Activated effector memory CD4-positive, alpha-beta T cell treated with Interleukin-2 at 50 U/mL for 16 hours (primary cell): ENCODE measurements at places on chromosomes 5 and 9.

DNA sequence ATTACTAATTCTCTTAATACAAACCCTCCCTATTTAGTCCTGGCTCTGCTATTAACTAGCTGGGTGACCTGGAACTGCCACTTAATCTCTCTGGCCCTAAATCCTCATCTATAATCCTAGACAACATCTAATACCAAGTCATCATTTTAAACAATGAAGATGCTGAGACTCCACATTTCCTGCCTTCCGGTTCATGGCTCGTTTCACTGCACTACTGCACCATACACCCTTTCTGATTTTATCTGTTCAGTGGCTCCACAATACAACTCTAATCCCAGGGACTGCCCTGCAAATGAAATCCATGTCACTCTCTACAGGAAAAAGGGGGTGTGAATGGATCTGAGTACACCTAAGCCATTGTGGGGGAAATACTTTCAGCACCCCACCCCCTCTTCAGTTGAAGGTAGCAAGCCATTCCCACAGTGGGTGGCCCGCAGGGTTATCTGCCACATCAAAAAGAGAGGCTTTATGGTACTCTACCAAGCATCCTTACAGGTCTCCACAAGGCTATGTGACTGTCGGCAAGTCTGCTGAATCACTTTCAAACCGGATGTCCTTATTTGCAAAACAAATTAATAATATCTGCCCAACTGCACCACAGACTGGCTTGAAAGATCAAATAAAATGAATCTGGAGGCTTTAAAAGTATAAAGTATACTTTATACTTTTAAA, 89.5 kb downstream of the EPB41L4A start:
- no peak for DNase-seq

- DNase-seq: no peak
Measured at GRCh38 chr5:65489119-65489518, 7.4 kb upstream of the ADAMTS6 start.

DNA sequence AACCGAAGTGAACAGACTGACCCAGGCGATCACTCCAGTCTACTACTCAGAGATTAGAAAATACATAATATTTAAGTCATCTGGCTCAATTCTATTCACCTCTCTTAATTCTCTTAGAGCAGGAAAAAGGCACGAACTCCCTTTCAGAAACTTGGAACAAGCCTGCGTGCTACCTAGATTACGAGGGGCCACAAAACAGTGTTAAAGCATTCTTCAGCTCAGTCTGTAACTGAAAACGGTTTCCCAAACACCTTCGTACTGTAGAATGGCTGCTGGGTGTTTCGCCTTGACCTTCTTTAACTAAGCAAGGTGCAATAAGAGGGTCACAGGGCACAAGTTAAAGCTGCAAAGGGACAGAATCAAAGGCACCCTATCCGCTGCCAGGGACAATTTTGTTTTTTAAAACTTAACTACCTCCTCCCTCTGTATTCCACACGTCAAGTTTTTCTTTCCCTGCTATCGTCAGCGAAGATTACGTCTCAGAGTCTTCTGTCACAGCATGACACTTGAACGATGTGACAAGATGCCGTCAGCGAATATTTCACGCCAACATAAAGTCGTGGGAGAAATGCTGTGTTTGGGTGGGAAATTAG, 687 bp downstream of the LYSMD3 start:
- no peak for DNase-seq

- no peak for DNase-seq
Measured at GRCh38 chr5:175242207-175242606, 201.8 kb downstream of the DRD1 start.

- DNase-seq: no peak
Measured at GRCh38 chr5:44891116-44891515, 82.4 kb downstream of the MRPS30 start.

GRCh38 chr5:160475864-160476438, 54.3 kb downstream of the PTTG1 start:
- DNase-seq: no peak

DNA sequence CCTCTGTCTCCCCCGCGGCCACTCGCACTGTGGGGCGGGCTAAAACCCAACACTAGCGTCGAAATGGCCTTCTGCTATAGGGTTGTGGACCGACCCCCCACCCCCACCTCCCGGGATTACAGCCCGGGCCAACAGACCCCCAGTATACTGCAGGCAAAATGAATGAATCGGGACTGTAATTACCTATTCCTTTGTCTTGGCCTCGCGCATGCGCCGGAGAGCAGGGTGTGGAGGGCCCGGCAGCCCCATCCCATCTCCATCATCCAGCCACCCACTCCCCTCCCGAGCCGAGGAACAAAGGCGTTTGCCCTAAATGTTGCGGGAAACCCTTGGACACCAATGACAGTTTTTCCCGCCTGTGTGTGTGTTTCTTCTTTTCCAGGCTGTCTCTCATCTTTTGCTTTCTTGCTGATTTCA, 1.6 kb downstream of the BASP1 start:
- no peak for DNase-seq

GRCh38 chr5:151085517-151086041, 4.7 kb upstream of the TNIP1 start:
- no peak for DNase-seq

- DNase-seq: no peak
Measured at GRCh38 chr5:84249918-84250630, 134.6 kb downstream of the EDIL3 start.

GRCh38 chr5:34684281-34684979, 28.3 kb downstream of the RAI14 start:
- DNase-seq: no peak

- no peak for DNase-seq
Measured at GRCh38 chr9:96343515-96344360, 39.8 kb downstream of the SLC35D2 start.

GRCh38 chr9:95004411-95005277, 278.1 kb downstream of the AOPEP start:
- DNase-seq: no peak

- DNase-seq: no peak
Measured at GRCh38 chr9:7011395-7012067, 253.8 kb downstream of the KDM4C start.

DNA sequence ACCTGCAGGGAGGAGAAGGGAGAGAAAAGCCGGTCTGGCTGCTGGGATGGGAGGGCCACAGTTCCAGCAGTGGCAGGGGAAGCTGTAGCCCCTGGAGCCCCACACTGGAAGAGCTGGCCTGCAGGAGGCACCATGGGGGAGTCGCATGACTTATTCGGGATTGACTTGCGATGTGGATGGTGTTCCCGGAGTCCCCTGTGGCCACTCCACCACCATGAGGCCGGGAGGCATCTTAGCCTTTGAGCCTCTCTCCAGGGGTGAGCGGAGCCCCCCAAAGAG, 92.0 kb downstream of the KCNT1 start:
- DNase-seq: no peak

DNA sequence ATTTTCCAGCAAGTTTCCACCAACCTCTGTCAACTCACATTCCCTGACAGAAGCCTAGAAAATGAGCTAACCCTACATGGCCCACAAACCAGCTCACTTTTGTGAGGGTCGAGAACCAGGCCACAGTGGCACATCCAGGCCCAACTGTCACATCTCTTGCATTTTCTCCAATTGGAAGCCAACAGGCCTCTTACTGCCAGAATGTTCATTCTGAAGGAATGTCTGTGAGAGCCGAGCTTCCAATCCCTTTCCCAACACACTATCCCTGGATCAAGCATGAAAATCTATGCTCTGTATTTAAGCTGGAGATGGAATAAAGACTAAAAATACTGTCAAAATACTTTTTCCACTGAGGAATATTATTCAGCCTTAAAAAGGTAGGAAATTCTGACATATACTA, 20.0 kb downstream of the MARCHF3 start:
- no peak for DNase-seq

DNA sequence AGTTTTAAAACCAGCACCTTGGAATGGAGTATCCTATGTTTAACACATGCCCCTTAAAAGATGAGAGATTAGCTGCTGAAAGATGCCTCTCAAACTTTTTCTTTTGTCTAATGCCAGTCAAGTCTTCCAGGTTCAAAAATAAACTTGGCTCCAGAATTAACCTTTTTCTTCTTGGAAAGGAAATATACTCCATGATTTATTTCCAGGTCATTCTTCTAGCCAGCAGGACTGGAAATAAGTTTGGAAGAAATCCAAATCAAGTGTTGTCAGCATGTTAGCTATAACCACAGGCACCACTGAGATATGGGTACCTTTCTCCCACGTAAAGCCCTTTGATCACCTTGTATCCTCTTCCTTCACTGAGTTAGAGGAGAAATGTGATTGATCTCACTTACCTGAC, 56.1 kb downstream of the NLN start:
- DNase-seq: no peak

- DNase-seq: no peak
Measured at GRCh38 chr9:80555782-80556325, 984.1 kb downstream of the TLE4 start.

DNA sequence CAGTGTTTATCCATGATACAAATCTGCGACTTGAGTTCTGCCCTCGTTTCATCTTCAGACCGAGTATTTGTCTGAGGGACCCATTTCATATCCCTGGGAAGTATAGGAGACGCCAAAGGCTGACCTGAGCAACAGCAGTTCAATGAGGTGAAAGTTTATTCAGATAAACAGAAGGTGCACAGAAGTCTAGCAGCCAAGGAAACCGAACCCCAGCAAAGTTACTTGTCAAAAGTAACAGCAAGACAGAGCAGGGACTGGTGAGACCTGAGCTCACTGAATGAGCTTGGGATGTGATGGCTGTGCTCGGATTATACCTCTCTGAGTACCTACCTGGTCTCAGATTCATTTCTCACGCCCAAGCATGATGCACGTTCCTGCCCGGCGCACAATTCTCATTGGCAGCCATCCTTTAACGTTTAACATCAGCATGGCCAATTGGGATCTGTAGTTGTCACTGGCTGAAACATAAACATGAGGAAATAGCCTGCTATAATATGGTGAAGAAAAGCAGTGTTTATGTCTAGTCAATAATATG, 599 bp downstream of the LYRM7 start:
- no peak for DNase-seq

- no peak for DNase-seq
Measured at GRCh38 chr9:99966716-99967115, 60.3 kb downstream of the STX17 start.

GRCh38 chr5:157387041-157387563, 72.9 kb upstream of the NIPAL4 start:
- DNase-seq: no peak

DNA sequence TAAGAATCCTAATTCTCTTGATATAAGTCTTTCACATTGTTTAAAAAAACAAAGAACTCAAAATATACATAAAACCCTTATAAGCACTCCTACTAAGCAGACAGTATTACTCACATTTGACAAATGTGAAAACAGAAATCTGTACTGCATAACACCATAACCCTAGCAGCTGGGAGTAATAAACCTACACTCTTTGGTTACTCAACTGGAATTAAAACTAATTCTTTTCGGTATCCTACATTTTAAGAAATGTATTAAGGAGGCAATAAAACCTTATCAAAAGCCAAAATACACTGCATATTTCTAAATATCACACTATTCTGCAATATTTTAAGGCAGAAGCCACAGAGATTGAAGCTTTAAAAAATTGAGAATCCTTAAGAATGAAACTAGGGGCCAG, 6.8 kb downstream of the AUH start:
- DNase-seq: no peak

GRCh38 chr5:117794847-117795246, 1193.5 kb downstream of the DTWD2 start:
- no peak for DNase-seq

DNA sequence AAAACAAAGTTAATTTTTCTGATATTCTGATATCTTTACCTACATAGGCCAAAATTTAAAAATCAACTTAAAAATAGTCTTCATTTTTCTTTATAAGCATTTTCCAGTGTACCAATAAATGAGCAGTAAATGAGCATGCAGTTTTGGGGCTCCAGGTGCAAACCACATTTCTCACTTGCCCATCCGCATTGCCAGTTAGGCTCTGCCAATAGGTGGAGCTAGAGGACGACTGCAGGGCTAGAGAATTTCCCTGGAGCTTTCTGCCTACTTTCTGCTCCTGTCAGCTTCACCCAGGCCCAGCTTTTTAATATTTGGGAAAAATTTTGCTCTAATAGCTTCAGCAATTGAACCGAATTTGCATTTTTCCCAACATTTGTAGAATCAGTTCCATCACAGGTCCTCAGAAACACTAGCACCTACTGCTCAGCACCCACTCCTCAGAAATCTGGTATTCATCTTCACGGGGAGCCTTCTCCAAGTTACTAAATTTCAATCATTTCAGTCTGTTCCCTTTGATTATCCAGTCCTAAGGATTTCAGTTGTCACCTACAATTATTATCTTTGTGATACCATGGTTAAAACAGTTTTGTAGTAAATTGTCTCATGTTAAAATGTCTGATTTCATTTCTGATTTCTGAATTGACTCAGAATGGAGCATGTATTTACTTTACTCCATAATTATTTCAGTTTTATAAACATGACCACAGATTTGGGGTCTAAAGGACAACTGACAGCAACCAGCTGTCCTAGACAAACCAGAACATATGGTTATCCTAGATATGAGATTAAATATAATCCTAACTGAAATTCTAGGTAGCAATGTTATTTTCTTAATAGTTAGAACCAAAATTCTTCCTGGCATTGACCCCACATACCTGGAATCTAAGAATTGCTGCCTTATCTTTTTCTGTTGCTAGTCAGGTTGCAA, 104.6 kb upstream of the FAM174A start:
- peak; percentile 6 for DNase-seq

GRCh38 chr9:98374385-98375051, 119.1 kb upstream of the TBC1D2 start:
- DNase-seq: no peak

DNA sequence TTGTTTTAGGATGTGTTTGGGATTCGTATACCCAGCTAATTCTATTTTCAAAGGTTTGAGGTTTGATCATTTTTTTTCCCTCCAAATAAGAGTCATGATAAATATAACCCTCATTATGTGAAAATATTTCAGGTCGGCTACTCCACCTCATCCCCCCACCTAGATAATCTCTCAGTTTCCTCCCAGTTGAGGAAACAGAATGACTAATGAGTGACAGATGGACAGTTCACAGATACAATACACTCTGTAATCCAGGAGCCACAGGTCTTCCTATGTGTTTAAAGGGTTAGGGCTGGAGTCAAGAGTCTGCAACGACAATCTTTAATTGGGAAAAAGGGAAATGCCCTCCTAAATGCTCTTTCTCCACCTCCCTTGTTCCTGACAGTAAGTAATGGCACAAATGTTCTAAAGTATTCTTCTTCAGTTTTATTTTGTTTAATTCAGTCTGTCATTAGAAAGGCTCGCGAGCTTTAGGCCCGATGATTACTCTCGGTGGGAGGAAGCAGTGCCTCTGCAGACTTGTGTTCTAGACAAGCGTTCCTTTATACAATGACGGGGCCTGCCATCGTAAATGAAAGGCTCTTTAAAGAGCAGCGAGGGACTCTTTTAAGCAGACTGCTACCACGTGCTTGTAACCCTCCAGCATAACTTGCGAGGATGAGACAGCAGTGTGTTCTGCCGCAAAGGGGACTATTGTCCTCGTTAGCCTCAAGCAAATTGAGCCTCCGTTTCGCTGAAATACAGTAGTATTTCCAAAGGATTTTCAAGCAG, 69.0 kb downstream of the MEF2C start:
- DNase-seq: no peak

DNA sequence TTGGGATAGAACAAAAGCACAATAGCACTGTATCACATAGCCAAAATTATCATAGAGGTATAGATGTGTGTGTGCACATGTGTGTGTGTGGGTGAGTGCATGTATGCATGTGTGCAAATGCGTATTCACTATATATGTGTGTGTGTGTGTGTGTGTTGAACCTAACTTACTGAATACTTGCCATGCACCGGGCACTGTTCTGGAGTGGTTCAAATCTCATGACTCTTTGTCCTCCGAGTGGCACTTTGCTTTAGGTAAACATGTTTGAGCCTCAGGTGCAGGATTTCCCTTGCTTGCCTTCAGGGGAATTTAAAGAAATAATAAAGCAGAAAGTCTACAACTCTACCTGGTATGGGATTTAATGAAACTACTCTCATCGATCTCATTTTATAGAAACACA, 183.5 kb upstream of the GDNF start:
- no peak for DNase-seq
